Stimulated activated CD4-positive, alpha-beta T cell treated with anti-CD3 and anti-CD28 coated beads, Interleukin-15, amount 100 ng/mL, for 1 hour (primary cell): ENCODE measurements at places on chromosomes 6 and 20.

- no peak for DNase-seq
These were observed 71.2 kb downstream of the TRDN start for GRCh38 chr6:123565529-123565928.

GRCh38 chr6:121711472-121711871, 276.0 kb downstream of the GJA1 start:
- DNase-seq, result no peak

DNA sequence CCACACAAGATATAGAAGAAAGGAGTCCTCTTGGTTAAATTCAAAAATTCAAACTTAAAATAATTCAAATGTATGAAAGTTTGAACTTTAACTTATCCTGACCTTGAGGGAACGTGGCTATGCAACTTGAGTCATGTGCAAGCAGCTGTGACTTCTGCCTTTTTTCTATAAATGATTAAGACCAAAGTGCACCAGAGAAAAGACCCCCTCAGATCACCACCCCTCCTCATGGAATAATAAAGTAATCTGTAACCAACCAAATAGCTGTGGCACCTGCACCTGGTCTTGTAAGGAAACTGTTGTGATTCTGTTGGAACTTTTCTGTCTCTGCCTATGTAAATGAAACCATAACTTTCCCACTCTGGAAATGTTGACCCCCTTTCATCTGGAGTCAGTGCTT, 141.1 kb upstream of the GGTLC1 start:
- DNase-seq, result no peak

DNA sequence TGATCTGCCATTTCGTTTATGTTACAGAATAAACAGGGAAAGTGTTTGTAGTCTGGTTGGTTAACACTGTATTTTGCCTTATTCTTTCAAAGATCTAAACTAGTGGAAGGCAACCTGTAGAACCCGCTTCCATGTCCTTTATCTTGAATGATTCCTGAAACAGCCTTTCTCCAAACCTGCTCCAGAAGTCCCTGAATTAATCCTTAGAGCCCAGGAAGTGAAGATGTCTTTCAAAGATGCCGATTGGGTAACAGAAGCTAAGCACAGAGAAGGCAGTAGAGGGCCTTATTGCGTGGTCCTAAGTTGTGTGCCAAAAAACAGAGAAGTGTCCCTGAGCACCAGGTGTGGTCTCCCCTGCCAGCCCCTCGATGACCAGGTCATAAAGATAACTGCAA, 19.2 kb upstream of the ZSCAN16 start:
- DNase-seq, result no peak

DNA sequence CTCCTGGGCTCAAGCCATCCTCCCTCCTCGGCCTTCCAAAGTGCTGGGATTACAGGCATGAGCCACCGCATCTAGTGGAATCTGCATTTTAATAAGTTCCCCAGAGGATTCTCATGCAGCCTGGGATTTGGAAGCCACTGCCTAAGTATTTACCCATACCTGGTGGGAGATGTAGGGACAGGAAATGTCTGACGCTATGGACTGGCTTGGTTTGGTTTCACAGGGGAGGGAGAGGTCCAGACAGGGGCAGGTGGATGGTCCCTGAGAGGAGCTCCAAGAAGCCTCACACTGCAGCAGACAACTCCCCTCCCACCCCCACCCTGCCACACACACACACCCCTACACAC, 4.4 kb downstream of the VSTM2L start:
- no peak for DNase-seq

GRCh38 chr6:133447924-133448323, 206.8 kb downstream of the EYA4 start:
- DNase-seq, result no peak

- DNase-seq, result no peak
These were observed 54.2 kb downstream of the HFE start for GRCh38 chr6:26141378-26141904.

DNA sequence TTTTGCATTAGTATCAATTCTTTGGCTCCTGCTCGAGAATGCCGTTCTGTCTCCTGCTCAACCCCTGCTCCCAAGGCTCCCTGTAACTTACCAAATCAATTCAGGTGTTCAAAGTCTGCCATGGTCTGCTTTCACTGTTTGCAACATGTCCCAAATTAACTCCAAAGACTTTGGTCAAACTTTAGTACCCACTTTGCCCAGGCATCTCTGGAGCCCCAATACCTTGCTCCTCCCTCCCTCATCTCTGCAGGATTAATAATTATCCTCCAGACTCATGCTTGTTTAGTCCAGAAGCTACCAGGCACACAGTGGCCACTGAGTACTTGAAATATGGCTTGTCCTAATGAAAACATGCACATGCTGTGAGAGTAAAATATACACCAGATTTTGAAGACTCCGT, 30.2 kb downstream of the GCLC start:
- DNase-seq, result no peak

DNA sequence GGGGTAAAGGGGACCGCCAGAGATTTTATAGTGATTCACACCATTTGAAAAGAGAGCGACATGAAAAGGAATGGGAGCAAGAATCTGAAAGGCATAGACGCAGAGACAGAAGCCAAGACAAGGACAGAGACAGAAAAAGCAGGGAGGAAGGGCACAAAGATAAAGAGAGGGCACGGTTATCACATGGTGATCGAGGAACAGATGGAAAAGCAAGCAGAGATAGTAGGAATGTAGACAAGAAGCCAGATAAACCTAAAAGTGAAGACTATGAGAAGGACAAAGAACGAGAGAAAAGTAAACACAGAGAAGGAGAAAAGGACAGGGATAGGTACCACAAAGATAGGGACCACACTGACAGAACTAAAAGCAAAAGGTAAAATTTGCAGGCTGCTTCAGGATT, 77.7 kb downstream of the PHF3 start:
- no peak for DNase-seq

GRCh38 chr6:116011520-116011919, 49.2 kb downstream of the FRK start:
- DNase-seq, result peak; percentile 8

DNA sequence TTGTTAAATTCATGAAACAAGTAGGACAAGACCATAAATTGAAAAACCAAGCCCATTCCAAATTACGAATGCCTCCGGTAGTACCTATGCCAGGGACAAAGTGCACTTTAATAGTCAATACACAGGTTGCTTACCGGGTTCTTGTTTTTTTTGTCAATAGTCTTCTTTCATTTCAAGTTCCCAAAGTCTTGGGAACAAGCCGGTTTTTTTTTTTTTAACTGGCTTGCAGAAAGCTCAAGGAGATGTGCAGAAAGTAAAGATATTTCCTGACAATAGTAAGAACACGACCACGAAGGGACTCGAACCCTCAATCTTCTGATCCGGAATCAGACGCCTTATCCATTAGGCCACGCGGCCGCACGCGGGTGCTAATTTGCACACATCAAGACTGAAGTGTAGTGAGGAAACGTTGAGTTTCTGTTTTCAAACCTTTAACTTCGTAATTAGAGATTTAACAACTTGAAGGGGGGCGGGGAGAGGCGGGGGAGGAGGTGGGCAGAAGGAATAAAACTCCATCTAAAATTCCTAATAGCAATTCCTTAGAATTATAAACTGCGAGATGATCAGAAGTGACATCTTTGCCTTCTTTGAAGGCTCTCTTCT, 181.0 kb downstream of the TRIM27 start:
- no peak for DNase-seq

DNA sequence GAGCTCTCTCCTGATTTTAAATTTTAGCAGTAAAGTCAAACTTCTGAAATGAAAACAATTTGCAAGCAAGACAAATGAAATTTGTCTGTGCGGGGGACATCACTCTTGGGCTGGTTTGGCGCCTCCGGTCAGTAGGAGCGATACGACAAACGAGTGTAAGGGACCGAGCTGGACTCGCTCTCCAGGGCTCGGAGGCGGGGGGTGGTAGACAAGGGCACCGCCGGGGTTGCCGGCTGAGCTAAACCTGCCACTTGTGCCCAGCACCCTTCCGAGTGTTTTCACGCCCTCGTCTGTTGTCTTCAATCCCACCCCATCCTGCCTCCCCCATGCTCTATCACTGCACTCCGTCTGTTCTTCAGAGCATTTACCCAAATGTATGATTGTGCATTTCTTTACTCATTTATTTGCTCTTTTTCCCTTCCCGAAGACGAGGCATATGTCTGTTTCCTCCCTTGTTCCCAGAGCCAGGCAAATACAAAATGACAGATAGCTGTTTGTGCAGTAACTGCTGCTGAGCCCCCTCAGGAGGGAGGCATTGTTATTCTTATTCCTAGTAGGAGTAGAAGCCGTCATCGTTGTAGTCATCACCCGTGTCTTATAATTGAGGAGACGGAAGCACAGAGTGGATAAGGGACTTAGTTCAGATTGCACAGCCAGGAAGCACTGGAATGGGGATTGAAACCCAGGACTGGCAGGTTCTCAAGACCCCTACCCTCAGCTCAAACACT, 62.8 kb upstream of the APCDD1L start:
- DNase-seq, result no peak

DNA sequence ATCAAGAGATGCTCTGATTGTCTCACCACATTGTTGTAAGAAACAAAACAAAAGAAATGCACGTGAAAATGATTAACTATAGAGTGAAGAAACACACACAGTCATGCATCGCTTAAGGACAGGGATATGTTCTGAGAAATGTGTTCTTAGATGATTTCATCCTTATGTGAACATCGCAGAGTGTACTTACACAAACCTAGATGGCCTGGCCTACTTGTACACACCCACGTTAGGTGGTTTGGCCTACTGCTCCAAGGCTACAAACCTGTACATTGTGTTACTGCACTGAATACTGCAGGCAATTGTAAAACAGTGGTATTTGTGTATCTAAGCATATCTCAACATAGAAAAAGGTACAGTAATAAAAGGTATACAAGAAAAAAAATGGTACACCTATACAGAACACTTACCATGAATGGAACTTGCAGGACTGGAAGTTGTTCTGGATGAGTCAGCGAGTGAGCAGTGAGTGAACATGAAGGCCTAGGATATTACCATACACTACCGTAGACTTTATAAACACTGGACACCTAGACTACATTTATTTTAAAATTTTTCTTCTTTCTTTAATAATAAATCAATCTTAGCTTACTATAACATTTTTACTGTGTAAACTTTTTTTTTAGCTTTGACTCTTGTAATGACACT, 48.6 kb downstream of the FKBP5 start:
- DNase-seq, result no peak

DNA sequence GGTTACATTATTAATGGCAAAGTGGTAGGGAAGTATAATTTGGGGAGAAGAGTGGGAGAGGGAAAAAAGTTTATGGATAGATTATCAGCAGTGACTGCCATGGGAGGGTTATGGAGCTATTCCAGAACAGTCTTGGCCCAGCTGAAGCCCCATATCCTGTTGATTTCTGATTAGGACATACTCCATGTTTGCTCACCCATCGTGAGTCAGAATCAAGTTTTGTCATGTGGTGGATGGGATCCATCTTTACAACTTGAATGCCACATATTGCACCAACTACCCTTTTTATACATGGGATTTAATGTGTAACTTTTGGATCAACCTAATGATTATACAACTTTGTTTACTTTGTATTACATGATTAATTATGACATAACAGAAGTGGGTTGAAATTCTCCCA, 217.0 kb downstream of the HAO1 start:
- DNase-seq, result no peak

DNA sequence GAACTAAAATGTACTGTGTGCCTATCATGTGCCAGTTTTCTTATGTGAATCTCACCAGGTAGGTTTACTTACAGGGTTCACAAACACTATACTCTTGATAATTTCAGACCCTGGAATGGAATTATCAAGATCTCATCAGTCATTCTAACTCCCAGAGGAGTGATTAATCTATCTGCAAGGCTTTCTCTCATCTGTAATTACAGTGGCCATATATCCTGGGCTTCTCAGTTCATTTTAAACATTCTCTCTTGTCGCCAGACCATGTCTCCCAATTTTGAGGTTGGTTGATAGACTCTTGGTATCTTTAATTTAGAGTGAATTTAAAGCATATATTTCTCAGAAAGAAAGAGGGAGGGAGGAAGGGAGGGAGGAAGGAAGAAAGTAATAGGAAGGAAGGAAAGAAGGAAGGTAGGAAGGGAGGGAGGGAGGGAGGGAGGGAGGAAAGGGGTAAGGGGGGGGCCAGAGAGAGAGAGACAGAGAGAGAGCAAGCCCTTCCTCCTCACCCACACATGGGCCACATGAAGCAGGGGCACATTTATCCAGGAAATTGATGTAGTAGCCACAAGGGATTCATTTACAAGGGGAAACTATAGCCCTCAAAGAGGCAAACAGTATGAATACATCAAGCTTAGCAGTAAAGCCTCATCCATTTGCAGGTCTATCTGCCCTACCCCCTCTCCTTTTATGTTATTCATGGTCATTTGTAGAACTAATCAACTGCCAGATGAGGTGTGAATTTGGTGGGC, 25.8 kb upstream of the NRSN1 start:
- DNase-seq, result no peak

DNA sequence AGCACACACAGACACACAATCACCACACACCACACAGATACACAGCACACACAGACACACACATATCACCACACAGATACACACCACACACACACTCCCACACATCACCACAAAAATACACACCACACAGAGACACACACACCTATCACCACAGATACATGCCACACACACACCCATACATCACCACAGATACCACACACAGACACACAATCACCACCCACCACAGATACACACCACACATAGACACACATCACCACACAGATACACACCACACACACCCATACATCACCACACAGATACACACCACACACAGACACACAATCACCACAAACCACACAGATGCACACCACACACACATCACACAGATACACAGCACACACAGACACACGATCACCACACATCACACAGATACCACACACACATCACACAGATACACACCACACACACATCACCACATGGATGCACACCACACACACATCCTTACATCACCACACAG, 74.0 kb downstream of the GRM4 start:
- DNase-seq, result no peak

- DNase-seq, result no peak
These were observed 52.2 kb downstream of the CDC40 start for GRCh38 chr6:110232450-110232849.

- no peak for DNase-seq
These were observed 96.6 kb upstream of the IRAK1BP1 start for GRCh38 chr6:78770765-78771164.

DNA sequence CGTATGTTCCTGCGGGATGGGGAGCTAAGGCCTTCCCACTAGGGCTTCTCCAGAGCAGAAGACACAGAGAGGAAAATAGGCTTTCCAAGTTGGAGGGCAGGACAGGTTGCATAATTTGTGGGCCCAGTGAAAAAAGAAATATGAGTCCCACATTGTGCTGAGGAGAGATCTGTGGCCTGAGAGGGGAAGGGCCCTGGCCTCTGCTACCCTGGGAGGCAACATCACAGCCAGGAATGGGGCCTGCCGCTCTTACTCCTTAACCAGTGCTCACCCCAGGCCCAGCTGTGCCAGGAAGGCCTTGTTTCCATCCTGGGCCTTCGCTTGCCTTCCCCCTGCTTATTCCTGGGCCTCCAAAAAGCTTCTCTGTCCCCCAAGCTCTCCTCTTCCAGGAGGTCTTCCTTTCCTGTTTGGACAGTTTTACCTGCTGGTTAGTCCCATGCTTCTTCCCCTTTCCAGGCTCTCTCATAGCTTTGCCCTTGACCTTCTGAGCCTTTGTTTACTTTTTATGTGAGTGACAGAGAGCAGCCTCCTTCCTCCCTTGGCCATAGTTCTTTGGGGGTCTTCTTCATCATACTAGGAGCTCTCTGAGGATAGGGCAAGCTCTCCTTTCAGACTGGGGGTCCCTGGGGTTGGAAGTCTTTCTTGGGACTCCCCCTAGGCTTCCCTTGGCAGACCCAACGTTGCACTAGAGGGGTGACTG, 26.2 kb upstream of the VEGFA start:
- DNase-seq, result no peak

GRCh38 chr6:5422321-5422915, 161.1 kb downstream of the FARS2 start:
- no peak for DNase-seq

- no peak for DNase-seq
These were observed 159.2 kb upstream of the COL21A1 start for GRCh38 chr6:56406276-56407269.
